ENCODE measurements at places on chromosomes 3 and 15.

DNA sequence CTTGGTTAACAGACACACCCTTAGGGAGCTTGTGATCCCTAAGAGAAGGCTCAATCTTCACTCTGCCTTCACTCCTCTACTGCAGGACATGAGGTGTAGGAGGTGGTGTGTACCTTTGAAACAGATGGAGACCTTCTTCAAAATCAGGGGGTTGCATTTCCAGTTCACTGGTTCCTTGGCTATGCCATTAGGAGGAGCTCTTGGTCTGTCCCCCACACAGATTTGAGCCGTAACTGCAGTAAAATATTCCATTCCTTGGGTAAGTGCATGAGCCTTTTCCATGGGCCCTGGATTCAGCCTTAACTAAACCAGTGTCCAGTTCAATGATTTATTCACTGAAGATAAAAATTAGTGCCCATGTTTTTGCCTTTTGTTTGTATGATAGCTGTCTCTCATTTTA is 144.6 kb downstream of the MCTP2 start:
- H3K4me3 ChIP-seq, result no peak overlapping the region
- H3K27me3 ChIP-seq, result no peaks in the 10 kb centered on the region
- DNase-seq, result no peak
- no peak overlapping the region for H3K27ac ChIP-seq
- no peaks in the 10 kb centered on the region for H3K36me3 ChIP-seq

DNA sequence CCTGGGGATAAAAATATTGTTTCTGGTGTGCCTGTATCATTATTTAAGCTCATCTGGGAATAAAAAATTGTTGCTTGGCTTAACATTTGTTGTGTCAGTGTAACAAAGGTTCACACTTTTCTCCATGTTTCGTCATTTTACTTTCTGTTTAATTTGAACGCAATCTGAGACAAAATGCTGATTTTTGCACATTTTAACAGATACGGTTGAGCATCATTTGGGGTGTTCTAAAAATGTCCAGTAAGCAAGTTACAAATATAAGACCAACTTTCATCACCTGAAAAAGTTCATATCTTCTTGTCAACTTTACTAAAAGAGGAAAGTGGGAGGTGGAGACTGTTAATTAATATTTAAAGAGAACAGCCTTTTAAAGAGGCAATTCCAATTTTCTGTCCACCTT is 134.8 kb upstream of the CNTN4 start:
- no peak for DNase-seq
- no peaks in the 10 kb centered on the region for H3K27me3 ChIP-seq
- no peaks in the 10 kb centered on the region for H3K36me3 ChIP-seq

- no peaks in the 10 kb centered on the region for H3K36me3 ChIP-seq
- no peak for DNase-seq
- H3K27me3 ChIP-seq, result no peaks in the 10 kb centered on the region
- H3K4me1 ChIP-seq, result no peaks in the 10 kb centered on the region
These were observed 315.9 kb downstream of the ZIC4 start for GRCh38 chr3:147090461-147090860.

- DNase-seq, result no peak
- H3K27me3 ChIP-seq, result no peaks in the 10 kb centered on the region
- no peak overlapping the region for H3K4me3 ChIP-seq
- peaks cover 86% of the 10 kb centered on the region for H3K36me3 ChIP-seq
These were observed 33.4 kb upstream of the ZNF609 start for GRCh38 chr15:64426845-64427465.

GRCh38 chr3:37499061-37499785 is 324.8 kb upstream of the LRRFIP2 start:
- H3K4me1 ChIP-seq, result peaks cover 23% of the 10 kb centered on the region
- no peaks in the 10 kb centered on the region for H3K36me3 ChIP-seq
- no peaks in the 10 kb centered on the region for H3K27me3 ChIP-seq
- no peak for DNase-seq
- H3K27ac ChIP-seq, result no peak overlapping the region

GRCh38 chr3:71127052-71127831 is 456.3 kb downstream of the FOXP1 start:
- no peaks in the 10 kb centered on the region for H3K27me3 ChIP-seq
- H3K4me3 ChIP-seq, result no peak overlapping the region
- DNase-seq, result no peak
- H3K27ac ChIP-seq, result peak overlapping the region; percentile 6
